ENCODE measurements at places on chromosomes 4 and X. TPM values are rescaled to one million over a fixed set of nuclear protein-coding genes. Genes with fewer than 3 reads are reported as not detected.

- no peaks in the 10 kb centered on the region for H3K27me3 ChIP-seq
- no peak overlapping the region for H3K27ac ChIP-seq
- no peak for DNase-seq
- H3K36me3 ChIP-seq, result peaks cover 2% of the 10 kb centered on the region
- no peak overlapping the region for H3K4me3 ChIP-seq
- peaks cover 1% of the 10 kb centered on the region for H3K4me1 ChIP-seq
Observed at GRCh38 chr4:7797330-7797729, 142.3 kb downstream of the AFAP1 start.

- no peaks in the 10 kb centered on the region for H3K4me1 ChIP-seq
- no peak overlapping the region for H3K27ac ChIP-seq
- DNase-seq, result no peak
Observed at GRCh38 chrX:109847257-109848187, 114.5 kb upstream of the ACSL4 start.

DNA sequence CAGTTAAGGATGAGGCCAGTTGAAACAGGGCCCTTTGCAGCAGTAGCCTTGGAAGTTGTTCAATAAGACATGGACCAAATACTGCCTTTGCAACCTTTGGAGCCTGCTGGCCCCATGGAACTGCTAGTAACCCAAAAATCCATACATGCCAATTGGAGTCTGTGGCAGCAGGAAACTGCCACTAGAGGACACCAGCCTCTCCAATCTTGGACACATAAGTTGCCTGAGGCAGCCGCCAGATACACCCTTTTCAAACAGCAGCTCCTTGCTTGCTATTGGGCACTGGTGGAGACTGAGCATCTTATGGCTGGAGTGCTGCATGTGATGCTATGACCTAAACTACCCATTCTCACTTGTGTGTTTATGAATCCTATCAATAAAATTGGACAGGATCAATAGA, 14.8 kb upstream of the LAP3 start:
- H3K4me1 ChIP-seq, result no peaks in the 10 kb centered on the region
- no peak overlapping the region for H3K4me3 ChIP-seq
- peaks cover 4% of the 10 kb centered on the region for H3K27me3 ChIP-seq

DNA sequence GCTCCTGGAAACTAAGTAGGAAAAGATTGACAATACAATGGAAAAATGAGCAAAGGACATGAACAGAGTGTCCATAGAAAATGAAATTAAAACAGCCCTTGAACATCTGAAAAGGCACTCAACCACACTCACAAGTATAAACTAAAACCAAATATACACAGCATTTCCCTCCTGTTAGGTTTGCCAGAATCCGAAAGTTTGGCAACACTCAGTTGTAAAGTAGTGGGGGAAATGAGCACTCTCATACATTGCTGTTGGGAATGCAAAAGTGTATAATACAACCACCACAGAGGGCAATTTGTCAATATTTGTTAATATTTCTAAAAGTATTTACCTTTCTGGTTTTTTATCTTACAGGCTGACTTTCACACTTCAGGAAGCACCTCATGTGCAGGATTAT, 84.2 kb upstream of the TMEM164 start:
- H3K27ac ChIP-seq, result no peak overlapping the region
- DNase-seq, result no peak
- H3K36me3 ChIP-seq, result no peaks in the 10 kb centered on the region
- no peaks in the 10 kb centered on the region for H3K4me1 ChIP-seq
- H3K4me3 ChIP-seq, result no peak overlapping the region

GRCh38 chr4:92451782-92452181, 148.0 kb downstream of the GRID2 start:
- no peak overlapping the region for H3K4me3 ChIP-seq
- H3K27ac ChIP-seq, result no peak overlapping the region
- no peaks in the 10 kb centered on the region for H3K36me3 ChIP-seq
- DNase-seq, result no peak

DNA sequence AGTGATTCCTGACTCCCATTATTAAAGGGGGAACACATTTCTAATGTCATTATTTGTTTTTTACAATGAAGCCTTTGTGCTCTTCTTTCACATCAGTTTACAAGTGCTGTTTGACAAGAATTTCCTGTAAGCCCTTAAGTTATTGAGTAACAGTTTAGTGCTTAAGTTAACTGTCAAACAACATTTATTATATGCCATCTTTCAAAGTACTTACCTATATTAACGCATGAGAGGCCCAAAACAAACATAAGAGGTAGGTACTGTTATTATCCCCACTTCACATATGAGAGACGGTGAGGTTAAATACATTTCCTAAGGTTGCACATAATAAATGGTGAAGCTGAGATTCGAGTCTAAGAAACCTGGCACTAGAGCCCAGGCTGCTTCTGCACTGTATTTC, 56.0 kb upstream of the MAGED1 start:
- H3K4me1 ChIP-seq, result peaks cover 4% of the 10 kb centered on the region
- peaks cover 9% of the 10 kb centered on the region for H3K36me3 ChIP-seq
- no peak overlapping the region for H3K27ac ChIP-seq

- H3K27me3 ChIP-seq, result no peaks in the 10 kb centered on the region
- no peaks in the 10 kb centered on the region for H3K36me3 ChIP-seq
- no peak for DNase-seq
- H3K4me3 ChIP-seq, result no peak overlapping the region
- no peaks in the 10 kb centered on the region for H3K4me1 ChIP-seq
Observed at GRCh38 chr4:165927815-165928214, 54.8 kb downstream of the TLL1 start.

- no peak for DNase-seq
- H3K4me3 ChIP-seq, result no peak overlapping the region
- no peak overlapping the region for H3K27ac ChIP-seq
- H3K4me1 ChIP-seq, result no peaks in the 10 kb centered on the region
- H3K27me3 ChIP-seq, result no peaks in the 10 kb centered on the region
- H3K36me3 ChIP-seq, result no peaks in the 10 kb centered on the region
Observed at GRCh38 chr4:21888195-21888976, 60.2 kb downstream of the KCNIP4 start.

- peaks cover 10% of the 10 kb centered on the region for H3K27me3 ChIP-seq
- no peaks in the 10 kb centered on the region for H3K36me3 ChIP-seq
- H3K4me3 ChIP-seq, result no peak overlapping the region
- DNase-seq, result peak; percentile 19
- no peak overlapping the region for H3K27ac ChIP-seq
Observed at GRCh38 chr4:1472911-1473518, 66.8 kb upstream of the NKX1-1 start.

DNA sequence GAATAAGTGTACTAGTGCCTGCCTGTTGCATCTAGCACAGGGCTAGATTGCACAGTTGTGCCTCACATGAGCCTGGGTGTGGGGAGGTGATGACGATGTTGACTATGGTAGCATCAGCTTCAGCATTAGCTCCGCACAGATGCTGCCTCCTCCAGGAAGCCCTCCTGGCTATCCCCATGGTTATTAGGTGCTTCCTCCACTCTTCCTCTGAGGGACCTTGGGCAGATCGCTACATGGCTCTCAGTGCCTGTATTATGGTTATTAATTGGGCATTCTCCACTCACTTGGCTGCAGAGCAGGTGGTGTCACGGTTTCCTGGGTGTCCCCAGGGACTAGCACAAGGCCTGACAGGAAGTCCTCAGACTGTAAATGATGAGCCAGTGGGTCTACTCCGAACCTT, 325.6 kb downstream of the ARHGAP10 start:
- DNase-seq, result no peak
- peak overlapping the region; percentile 53 for H3K27ac ChIP-seq
- H3K36me3 ChIP-seq, result peaks cover 4% of the 10 kb centered on the region
- no peaks in the 10 kb centered on the region for H3K27me3 ChIP-seq
- no peak overlapping the region for H3K4me3 ChIP-seq

Gene FGF16
- total RNA-seq, result not detected

Gene PF4V1
- not detected for total RNA-seq

Data from activated naive CD8-positive, alpha-beta T cell treated with anti-CD3 and anti-CD28 coated beads, Interleukin-2, amount 10 ng/mL, durations not matched to agents 7 days and 5 days (primary cell).